Fibroblast of gingiva (primary cell): ENCODE measurements at places on chromosomes 3 and 15.

DNA sequence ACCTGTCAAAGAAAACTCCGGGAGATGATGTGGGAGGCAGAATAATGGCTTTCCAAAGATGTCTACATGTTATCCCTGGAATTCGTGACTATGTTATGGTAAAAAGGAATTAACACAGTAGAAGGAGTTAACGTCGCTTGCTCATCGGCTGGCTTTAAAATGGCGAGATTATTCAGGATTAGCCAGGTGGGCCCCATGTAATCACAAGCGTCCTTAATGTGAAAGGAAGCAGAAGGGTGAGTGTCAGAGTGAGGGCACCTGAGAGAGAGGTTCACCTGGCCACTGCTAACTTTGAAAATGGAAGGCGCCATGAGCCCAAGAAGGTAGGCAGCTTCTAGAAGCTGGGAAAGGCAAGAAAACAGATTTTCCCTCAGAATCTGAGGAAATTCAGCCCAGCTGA, 557.2 kb downstream of the EPHB1 start:
- no peak for DNase-seq

GRCh38 chr3:130895690-130896488, 2.0 kb downstream of the ATP2C1 start:
- no peak for DNase-seq

GRCh38 chr3:64267721-64268604, 42.7 kb upstream of the PRICKLE2 start:
- DNase-seq: peak; percentile 77

DNA sequence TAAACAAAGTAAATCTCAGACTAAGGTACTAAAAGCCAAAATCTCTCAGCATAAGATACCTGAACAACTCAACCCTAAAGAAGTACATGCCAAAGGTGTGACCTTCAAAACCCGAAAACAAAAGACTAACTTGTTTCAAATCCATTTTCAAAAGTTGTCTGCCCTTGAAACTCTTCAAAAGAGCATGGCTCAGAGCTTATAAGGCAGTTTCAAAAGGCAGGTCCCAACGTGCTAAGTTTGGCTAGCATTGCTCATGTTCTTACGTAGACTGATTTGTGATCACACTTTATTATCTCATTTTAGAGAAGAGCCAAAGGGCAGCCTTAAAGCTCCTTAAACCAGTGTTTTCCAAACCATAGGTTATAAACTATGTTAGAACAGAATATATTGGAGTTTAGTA, 112.2 kb downstream of the FEZF2 start:
- DNase-seq: no peak

DNA sequence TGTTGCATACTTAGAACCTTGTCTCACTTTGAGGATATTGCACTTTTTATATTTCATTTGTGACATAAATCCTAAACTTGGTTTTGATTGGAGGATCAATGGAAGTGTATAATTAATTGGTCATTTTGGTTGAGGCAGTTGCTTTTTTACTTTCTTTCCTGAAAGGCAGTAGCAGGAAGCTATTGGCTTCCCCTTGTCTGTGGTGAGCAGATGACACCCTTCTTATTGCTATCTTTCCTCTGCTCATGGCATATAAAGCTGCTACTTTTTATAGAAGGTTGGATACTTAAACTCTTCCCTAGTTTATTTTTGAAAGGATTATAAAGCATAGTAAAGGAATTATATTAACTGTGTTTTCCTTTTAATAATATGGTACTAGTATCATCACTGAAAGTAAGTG, 28.6 kb downstream of the FAM98B start:
- DNase-seq: no peak

DNA sequence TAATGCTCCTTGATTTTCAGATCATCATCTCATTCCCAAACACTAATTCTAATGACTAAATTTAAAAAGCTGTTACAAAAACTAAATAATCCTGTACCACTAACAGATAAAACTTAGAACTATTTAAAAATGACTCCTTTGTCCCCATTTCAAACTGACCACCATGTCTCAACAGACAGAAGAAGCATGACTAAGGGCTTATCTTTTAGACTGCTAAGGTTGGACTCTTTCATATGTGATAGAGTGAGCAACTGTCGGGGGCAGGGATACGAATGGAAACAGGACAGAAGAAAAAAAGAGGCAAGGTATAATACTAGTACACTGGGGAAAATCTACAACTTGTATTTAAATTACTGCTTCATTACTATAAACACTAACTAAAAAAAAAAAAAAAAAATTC, 23.3 kb downstream of the SNX4 start:
- no peak for DNase-seq

- DNase-seq: peak; percentile 69
These were observed 91.2 kb downstream of the SENP2 start for GRCh38 chr3:185677146-185677829.

DNA sequence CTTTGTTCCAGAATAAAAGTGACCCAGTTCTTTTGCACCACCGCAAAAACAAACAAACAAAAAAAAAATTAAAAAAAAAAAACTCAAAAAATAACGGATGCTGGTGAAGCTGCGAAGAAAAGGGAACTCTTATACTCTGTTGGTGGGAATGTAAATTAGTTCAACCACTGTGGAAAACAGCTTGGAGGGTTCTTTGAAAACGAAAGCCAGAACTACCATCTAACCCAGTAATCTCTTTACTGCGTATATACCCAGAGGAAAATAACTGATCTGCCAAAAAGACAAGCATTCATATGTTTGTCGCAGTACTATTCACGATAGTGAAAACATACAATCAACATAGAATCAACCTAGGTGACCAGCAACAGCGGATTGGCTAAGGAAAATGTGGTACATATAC, 298.9 kb upstream of the CBLB start:
- no peak for DNase-seq

DNA sequence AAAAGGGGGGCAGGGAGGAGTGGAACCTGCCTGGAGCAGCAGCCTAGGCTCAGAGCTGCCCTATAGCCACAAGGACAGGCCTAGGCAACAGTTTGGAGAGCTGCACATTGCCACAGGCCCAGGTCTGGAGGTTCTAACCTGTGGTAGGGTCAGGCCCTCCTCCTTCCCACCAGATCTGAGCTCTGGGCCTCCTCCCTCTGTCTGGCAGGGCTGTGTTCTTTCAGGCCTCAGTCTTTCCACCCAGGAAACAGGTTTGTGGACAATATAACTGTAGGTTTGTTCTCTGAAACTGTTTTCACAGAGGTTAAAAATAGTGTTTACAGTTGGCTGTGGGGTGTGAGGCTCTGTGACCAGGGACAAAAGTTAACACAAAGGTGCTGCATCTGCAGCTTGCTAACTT, 9.0 kb upstream of the CAMKV start:
- DNase-seq: no peak

DNA sequence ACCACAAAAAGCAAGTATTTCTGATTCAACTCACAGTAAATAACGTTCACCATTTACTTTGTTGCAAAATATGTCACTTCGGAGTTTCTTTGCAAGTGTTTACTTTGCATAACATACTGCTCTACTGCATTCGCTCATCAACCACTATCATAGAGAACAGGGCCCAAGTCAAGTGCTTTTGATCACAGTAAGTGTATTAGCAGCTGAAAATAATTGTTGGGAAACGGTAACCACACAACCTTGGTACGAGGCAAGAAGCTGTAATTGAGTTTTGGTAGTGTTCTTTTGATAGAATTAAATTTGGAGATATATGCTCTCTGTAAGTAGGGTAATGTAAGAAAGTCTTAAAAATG, 80.1 kb downstream of the SATB1 start:
- no peak for DNase-seq
